T follicular helper cell (primary cell): ENCODE measurements at places on chromosomes 13 and 19.

- no peak for DNase-seq
Observed at GRCh38 chr13:36098080-36098479, 33.1 kb downstream of the DCLK1 start.

DNA sequence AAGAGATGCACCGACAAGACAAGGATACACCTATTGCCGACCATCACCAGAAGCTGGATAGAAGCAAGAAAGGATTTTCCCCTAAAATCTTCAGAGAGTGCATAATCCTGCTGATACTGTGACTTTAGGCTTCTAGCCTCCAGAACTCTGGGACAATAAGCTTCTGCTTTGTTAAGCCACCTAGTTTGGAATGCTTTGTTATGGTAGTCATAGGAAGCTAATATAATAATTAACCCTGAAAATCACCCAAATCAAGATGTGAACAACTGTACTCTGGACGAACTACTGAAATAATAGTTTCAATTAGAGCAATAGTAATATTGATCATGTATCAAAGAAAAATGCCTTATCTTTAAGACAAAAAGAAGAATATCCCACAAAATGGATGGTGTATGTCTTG lies 524.6 kb downstream of the EFNB2 start:
- DNase-seq, result no peak

DNA sequence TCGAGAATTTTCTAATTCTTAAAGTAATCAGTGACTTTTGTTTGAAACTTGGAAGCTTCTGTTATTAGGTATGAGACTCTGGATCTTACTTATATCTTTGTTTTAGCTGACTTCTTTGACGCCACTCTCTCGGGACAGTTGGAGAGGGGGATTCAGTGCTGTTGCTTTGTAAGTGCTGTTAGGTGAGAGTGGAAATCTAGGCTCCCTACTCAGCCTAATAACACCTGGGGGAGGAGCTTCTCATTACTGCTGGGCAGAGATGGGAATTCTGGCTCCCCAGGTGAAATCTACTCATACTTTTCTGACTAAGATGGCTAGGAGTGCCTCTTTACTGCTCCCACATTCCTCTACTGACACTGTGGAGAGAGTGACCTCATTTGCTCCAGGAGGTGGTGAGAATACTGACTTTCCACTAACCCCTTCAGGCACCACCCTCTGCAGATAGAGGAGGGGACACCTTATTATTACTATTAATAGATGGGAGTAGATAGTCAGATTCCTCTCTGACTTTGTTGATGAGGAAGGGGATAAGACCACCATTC lies 324.9 kb upstream of the SPRY2 start:
- no peak for DNase-seq

DNA sequence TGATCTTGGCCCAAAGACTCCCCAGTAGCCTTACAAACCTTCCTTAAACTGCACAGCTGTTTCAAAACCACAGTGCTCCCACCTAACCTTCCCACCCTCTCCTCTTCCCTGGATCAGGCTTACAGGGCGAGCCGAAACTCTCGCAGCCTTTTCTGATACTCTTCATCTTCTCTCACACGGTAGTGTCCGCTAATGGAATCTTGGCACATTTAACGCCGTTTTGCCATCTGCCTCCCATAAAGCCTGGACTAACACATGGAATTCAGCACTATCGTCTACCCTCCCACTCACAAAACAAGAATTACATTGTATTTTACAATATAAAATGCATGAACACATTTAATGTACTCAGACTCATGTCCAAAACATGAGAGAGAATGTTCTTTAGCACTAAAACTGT lies 135.9 kb downstream of the RAP2A start:
- no peak for DNase-seq

GRCh38 chr19:50633359-50633758 lies 6.3 kb downstream of the SYT3 start:
- no peak for DNase-seq

DNA sequence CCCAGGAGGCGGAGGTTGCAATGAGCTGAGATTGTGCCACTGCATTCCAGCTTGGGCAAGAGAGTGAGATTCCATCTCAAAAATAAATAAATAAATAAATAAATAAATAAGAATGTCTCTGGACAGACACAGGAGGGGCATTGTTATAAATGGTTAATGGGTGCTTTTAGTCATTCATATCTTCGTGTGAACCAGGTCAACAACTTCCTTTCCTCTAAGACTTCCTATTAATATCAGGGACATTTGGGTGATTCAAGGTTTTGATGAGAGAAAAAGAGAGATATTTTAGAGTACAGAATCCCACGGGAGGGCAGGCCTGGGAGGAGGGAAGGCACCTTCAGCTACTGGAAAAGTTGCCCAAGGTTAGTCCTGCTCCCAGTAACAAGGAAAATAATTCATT lies 23.9 kb downstream of the DHRS12 start:
- DNase-seq, result no peak

GRCh38 chr19:782185-782877 lies 14.9 kb upstream of the PTBP1 start:
- DNase-seq, result no peak
